ENCODE measurements at places on chromosomes 7 and 10.

DNA sequence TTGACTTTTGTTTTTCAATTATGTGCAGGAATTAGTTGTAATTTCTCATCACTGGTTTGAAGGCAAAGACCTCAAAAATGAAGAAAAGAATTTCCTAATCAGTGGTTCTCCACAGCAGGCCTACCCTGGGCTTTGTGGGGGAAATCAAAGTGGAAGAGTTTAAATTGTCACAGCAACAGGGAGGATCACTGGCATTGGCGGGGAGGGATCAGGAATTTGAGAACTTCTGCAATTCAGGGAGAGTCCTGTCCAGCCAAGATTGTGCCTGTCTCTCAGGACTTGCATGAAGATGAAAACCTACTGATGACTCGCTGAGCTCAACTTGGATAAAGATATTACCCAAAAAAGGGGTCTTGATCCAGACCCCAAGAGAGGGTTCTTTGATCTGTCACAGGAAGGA is 70.1 kb downstream of the HACD1 start:
- DNase-seq = no peak

DNA sequence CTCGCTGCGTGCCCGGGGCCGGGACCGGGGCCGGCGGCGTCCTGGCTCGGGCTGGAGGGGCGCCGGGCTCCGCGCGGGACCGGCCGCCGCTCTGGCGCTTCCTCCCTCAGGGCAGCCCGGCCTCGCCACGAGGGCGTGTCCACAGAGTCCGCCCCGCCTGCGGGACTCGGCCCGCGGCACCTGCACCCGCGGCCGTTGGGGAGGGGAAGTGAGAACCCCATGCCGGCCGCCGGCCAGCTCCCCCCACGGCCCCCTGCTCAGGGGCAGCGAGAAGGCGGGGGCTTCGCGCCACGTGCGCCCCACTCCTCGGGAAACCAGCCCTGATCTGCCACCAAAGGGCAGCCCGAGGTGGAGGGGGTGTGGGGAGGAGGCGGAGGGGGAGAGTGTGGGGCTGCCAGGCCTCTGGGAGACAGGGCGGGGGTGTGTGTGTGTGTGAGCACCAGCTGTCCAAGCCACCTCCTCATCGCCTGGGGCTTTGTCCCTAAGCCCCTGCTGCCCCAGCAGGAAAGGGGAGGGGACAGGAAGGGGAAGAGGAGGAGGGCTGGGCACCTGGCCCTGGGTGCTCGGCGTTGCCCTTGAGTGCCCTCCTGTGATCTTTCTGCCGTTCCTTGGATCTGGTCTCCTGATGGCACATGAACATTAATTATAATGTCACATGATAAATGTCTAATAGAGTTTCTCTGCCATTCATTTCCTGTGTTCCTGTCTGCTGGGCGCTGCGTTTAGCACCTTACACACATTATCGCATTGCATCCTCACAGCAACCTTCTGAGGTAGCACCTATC is at the start of gene PIK3AP1:
Gene PIK3AP1 (minus strand): TSS at position 93 of the 785 bp plus-strand sequence. CDS start 120 bp downstream, outside the sequence.
- peak; percentile 87 for DNase-seq

- DNase-seq = no peak
These were observed 1.6 kb downstream of the GTF2IRD1 start for GRCh38 chr7:74455291-74455804.

DNA sequence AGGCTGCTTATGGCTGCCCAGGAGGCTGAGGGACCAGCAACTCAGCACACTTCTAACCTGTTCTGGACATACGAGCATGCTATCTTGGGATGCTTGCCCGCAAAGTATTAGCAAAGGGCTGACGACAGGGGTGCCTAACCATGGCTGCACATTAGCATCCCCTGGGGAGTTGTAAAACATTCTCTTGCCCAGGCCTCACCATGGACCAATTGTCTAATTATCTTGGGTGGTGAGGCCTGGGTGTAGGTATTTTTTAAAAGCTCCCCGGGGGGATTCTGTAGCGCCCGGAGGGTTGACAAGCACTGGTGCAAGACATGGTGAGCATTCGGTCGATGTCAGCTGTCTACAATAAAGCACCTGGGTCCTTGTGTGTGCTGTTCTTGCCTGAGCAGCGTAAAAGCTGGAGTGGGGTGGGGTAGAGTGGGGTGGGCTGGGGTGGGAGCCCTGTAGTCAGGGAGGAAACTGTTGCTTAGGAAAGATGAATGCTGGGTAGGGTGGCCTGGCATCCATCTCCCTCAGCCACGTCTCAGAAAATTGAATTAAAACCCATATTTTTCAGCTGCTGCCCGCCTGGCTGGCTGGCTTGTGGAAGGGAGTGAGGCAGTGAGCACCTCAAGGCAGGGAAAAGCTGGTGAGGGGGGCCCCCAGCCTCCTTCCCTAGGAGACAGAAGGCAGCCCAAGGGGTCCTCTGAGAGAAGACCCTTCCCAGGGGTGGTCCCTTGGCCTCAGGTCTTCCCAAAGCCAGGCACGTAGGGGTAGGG is 2.9 kb upstream of the ADCYAP1R1 start:
- peak; percentile 99 for DNase-seq

- DNase-seq = peak; percentile 59
These were observed 280.3 kb upstream of the PODXL start for GRCh38 chr7:131836733-131837132.

DNA sequence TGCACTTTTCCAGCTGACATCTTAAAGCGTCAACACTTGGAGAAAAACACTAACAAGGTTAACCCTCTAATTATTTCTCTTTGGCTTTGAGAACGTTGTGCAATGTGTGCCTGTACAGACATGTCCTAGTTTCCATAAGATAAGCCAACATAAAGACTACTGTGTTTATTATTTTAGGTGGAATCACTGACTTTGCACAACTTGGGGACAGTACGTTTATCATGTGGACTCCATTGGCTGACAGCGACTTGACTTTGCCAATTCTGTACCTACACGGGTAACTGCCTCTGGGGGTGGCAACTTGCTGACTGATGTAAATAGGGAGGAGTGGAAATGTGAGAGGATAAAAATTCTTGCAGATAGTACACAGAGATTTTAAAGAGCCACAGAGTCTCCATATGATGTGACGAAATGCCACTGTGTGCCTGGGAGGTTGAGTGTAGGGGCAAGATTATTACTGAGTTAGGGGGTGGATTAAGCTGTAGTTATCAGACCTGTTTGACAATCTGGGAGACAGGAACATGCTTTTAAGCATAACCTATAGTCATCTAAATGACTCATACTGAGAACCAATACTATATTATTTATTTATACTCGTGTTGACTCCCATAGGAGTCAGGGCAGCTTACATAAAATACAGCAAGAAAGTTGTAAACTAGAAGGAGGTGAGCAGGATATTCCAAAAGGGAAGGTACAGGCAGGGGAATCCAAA is 21.0 kb downstream of the SLC13A4 start:
- DNase-seq = no peak

GRCh38 chr7:158827411-158828132 is 1.7 kb downstream of the ESYT2 start:
- peak; percentile 56 for DNase-seq

DNA sequence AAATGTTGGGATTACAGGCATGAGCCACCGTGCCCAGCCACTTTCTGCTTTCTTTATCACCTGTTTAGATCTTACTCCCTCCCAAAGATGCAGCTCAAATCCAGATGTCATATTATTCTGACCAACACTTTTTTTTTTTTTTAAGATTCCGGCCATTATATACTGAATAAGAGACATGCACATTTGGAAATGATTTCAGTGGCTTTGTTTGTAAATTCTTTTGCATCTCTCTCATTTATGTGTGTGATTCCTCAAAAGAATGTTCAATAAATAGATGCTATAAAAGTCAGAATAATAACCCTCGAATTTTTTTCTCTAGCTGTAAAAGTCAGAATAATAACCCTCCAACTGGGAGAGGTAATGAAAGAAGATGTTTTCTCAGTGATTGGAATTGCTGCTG is 25.4 kb downstream of the HECW1 start:
- no peak for DNase-seq

- no peak for DNase-seq
These were observed 124.8 kb downstream of the LHFPL3 start for GRCh38 chr7:104453190-104453589.

Measured in Karpas-422 (cell line).